Progenitor cell of endocrine pancreas (in vitro differentiated cells): ENCODE measurements at places on chromosomes 3 and 15.

GRCh38 chr15:81485806-81486205 is 111.8 kb upstream of the TMC3 start:
- DNase-seq: no peak

GRCh38 chr15:66692391-66692790 is 9.6 kb upstream of the SMAD6 start:
- DNase-seq: no peak

- no peak for DNase-seq
These were observed 46.9 kb upstream of the FGD5 start for GRCh38 chr3:14771593-14772497.

DNA sequence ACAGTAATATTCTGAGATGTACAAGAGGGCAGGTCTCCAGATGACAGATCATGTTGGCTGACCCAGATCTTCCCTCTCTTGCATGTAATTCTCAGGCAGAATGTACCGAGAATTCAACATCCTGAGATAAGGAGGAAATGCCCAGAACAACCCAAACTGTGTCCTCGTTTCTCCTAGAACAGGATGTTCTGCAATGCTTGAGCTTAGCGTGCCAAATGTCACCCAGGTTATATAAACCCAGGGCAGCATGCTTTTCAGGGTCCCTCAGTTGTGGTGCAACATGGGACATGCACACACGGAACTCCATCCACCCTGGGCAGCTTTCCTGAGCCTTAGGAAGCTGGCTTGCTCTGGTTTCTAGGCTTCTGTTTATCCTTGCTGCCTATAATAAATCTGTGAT is 102.1 kb upstream of the CMC1 start:
- no peak for DNase-seq

DNA sequence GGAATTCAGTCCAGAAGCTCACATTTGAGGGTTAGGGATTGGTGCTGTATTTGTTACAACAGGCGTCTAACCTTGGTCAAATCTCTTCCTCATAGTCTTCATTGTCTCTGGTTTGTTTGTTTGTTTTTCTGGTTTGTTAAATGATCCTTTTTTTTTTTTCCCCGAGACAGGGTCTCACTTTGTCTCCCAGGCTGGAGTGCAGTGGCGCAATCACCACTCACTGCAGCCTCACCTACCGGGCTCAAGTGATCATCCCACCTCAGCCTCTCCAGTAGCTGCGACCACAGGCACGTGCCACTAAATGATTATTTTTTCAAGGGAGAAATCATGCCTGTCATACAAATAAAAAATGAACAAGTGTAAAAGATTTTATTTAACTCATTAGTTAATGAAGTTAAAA is 14.3 kb upstream of the ADPGK start:
- no peak for DNase-seq

GRCh38 chr3:109640146-109640652 is 302.9 kb upstream of the DPPA4 start:
- DNase-seq: no peak

GRCh38 chr3:14448756-14449727 is 46.6 kb downstream of the SLC6A6 start:
- no peak for DNase-seq

DNA sequence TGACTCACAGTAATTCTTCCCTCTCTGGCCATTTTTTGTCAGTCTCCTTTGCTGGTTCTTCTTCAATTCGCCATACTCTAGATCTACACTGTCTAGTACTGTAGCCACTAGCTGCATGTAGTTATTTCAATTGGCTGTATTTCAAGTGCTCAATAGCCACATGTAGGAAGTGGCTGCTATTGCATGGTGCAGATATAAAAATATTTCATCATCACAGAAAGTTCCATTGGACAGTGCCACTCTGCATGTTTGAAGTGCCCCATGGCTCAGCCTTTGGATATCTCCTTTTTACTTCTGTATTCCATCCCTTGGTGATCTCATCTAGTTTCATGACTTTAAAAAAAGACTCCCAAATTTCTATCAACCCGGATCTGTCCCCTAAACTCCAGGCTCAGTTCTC is 22.1 kb downstream of the PPP2R3A start:
- DNase-seq: no peak

DNA sequence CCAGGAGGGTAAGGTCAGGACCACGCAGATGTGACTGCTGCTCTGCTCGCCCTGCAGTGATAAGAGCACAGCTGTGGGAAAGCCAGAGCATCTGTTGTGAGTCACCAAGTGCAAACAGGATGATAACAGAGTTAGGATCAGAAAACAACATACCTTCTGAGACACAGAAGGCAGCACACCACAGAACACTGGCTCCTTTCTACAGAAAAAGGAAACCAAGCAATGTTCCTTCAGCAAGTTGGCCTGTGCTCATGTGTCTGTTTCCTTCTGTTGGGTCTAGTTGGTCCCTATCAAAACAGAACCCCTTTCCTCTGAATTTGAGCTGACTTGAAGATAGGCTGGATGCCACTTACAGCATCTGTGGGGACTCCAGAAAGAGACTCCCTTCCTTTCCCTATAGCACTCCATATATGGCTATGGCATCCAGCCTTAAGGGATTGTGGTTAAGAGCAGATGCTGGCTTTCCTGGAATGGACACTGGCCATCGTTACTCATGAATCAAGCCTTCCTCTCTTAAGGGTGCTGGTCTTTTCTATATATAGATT is 440.7 kb upstream of the THBS1 start:
- DNase-seq: no peak

- DNase-seq: no peak
These were observed 11.0 kb upstream of the C15orf61 start for GRCh38 chr15:67509918-67510317.

DNA sequence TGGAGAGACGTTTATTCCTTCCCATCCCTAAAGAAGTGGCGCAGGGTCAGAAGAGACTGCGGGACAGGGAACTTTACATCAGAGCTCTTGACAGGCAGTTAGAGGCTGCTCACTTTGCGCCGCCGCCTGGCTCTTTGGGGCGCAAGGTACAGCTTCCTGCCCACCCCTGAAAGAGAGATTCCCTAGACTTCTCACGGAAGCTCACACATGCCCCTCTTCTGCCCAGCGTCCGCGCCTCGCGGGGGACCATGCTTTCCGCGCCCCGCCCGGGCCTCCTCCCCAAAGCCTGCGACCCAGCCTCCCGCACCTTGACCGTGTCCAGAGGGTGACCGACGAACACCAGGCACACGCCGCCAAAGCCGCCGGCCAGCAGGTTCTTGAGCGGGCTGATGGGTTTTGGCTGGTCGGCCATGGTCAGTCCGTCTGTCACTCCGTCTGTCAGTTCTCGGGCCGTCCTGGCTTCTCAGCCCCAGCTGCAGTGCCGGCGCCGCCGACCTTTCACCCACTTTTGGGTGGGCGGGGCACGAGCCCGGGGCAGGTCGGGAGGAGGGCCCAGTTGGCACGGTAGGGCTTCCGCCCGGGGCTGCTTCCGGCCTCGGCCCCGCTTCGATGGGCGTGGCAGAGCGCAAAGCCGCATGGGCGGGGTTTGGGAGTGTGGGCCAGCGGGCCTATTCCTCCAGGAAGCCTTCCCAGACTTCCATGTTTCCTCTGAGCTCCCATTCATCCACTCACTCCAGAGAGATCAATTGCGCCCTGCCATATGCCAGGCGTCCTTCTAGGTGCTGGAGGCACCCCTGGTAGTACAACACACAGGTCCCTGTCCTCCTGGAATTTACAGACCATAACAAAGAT is at the start of gene SLC25A20:
Gene SLC25A20, minus strand, starts transcription at position 500 of the 852 bp plus-strand sequence. Its CDS starts 88 bp downstream, at position 412.
- DNase-seq: peak; percentile 75

DNA sequence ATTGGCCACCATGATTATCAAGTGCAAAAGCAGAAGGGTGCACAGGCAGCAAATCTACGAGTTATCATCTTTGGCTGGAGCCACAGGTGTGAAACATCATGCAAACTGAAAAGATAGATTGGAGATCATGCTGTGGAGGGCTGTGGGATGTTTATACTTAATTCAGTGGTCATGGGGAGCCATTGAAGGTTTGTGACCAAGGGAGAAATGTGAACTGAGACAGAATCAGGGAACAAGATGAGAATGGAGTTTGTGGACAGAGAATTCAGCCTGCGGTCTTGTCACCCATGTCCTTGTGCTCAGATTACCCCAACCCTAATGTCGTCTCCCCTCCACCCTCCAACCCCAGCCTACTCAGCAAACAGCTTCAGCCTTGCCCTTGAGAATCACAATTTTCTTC is 62.9 kb upstream of the ACAN start:
- no peak for DNase-seq

DNA sequence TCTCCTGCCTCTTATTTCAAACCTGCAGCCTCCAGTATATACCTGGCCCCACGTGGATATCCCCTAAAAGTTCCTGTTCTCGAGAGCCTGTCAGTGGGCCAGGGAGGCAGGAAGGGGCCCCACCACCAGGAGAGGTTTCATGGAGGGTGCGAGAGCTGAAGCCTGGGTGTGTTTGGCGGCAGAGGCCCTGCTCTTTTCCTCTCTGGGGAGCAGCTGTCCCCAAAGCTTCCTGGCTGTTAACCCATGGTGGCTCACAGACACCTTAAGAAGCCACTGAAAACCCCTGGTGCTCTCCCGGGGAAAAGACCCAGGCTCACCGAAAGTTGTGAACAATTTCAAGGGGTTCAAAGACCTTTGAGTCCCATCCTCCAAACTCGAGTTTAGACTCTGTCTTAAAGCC is 1.1 kb downstream of the PRRT3 start:
- DNase-seq: no peak

- DNase-seq: no peak
These were observed 6.6 kb upstream of the STAC start for GRCh38 chr3:36373666-36374065.

DNA sequence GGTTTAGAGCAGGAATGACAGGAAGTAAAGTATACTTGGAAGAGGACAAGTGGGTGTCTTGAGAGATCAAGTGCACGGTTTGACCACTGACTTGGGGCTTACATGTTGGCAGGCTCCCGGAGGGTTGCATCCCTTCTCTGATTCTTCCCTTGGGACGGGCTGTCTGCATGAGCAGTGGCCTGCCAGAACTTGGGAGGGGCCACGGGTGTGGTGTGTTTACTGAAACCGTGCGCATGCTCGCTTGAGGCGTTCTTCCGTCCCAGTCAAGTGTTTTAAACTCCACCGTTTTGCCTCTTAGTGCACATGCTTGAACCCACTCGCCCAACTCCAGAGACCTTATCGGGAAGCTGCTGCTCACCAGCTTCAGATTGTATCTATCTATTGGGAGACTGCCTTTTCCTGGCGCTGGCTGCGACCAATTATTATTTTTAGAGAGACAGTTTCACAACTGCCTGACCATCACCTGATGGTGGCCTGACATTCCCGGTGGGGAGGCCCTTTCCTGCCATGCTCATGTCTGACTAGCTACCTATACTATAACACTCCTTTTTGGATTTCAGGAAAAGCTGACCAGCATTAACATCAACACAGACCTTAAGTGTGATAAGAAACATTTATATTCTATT is 14.9 kb upstream of the C3orf22 start:
- no peak for DNase-seq

- no peak for DNase-seq
These were observed 32.9 kb downstream of the CD200R1L start for GRCh38 chr3:112813723-112814171.

DNA sequence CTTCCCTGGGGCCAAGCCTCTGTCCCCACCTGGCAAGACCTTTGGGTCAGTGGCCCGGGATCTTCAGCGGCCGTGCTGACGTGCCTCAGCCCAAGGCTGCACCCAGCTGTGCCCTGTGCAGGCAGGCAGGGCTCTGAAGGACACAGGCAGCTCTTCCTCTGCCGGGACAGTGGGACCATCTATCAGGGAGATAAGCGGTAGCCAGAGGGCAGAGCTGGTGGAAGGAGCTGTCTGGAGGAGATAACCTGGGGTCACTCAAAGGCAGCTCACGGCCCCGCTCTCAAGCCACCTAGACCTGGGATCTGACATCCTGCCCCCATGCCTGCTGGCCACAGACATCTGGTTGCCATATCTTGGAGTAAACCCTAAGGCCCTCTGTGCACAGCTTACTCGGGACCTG is 27.3 kb downstream of the DUSP7 start:
- DNase-seq: no peak

DNA sequence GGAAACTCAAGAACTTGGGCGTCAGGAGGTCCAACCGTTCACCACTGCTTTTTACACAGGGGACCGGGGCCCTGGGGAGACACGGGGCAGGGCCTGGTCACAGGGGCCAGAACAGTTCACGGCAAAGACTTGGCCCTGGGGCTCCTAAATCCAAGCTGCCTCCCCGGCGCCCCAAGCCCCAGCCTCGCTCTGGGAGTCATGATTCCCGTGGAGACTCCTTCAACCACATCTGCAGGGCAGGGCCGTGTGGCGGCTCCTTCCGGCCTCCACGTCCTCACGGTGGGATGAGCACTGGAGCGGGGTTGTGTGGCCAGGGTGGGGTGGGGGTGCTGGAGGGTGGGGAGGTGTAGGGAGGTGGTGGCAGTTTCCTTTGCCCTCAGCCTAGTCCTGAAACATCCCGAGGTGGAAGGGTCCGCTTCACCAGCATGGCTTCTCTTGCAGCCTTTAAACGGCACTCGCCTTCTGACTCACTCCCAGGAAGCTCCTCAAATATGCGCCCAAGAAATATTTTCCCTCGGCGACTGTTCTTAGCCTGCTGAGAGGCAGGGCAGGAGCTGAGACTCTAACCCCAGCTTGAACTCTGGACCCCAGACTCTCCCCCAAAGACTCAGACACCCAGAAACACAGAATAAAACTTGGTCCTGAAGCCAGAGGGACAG is 1.8 kb downstream of the MUC4 start:
- no peak for DNase-seq

DNA sequence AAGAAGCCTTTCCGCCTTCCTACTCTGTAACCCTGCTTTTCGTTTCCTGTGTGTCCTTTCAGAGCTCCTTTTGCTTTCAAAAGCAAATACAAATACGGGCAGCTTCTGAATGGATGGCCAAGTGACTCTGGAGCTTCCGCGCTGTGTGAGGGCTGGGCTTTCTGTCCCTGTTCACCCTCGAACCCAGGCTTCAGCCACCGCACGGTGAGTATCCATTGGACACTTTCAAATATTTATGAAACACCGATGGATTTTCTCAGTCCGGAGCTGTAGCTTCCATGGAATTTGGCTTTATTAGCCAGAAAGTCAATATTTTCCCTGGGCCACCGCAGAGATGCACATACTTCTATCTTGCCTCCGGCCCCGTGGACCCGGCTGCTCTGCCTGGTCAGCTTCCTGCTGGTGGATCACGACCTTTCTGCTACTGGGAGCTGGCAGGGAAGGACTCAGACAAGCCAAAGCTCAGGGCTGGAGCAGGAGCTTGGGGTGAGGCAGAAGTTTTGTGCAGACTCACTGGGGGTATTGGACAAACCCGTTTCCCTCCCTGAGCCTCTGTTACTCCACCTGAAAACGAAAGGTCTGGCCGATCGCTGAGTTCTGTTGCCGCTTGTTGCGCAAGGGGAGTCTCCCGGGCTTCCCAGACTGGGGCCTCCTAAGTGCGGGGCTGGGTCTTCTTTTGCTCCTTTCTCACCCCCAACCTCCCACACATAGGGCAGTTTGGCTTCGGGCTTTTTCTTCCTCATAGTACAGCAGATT is 63.6 kb downstream of the LINGO1 start:
- no peak for DNase-seq

- DNase-seq: no peak
These were observed 535.6 kb upstream of the AGTR1 start for GRCh38 chr3:148162132-148162531.

DNA sequence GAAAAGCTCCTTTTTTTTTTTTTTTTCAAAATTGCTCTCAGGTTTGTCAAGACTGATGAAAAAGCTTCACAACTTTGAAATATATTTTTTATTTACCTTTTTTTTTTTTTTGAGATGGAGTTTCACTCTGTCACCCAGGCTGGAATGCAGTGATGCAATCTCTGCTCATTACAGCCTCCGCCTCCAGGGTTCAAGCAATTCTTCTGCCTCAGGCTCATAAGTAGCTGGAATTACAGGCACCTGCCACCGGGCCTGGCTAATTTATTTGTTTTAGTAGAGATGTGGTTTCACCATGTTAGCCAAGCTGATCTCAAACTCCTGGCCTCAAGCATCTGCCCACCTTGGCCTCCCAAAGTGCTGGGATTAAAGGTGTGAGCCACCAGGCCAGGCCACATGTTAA is 1515.0 kb downstream of the OTOL1 start:
- DNase-seq: no peak
